ENCODE measurements at places on chromosomes 16 and 17. TPM values are rescaled to one million over a fixed set of nuclear protein-coding genes. Genes with fewer than 3 reads are reported as not detected.

DNA sequence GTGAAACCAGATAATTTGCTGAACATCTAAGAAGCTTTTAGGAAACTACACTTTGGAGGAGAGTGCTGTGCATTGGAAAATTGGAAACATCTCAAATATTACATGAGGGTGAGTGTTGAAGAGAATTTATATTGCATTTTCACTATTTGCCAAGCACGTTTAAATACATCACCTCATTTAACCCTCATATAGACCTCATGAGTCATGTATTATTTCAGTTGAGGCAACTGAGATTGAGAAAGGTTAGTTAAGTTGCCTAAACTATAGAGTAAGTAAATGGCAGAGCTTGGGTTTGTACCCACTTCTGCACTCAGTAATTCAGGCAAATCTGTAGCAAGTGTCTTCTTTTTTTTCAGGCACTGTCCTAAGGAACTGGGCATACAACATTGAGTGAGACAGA is 3.7 kb upstream of the NLK start:
- no peaks in the 10 kb centered on the region for H3K36me3 ChIP-seq
- no peak overlapping the region for H3K27ac ChIP-seq
- H3K4me1 ChIP-seq, result peaks cover 9% of the 10 kb centered on the region
- no peak for DNase-seq
- H3K27me3 ChIP-seq, result no peaks in the 10 kb centered on the region

DNA sequence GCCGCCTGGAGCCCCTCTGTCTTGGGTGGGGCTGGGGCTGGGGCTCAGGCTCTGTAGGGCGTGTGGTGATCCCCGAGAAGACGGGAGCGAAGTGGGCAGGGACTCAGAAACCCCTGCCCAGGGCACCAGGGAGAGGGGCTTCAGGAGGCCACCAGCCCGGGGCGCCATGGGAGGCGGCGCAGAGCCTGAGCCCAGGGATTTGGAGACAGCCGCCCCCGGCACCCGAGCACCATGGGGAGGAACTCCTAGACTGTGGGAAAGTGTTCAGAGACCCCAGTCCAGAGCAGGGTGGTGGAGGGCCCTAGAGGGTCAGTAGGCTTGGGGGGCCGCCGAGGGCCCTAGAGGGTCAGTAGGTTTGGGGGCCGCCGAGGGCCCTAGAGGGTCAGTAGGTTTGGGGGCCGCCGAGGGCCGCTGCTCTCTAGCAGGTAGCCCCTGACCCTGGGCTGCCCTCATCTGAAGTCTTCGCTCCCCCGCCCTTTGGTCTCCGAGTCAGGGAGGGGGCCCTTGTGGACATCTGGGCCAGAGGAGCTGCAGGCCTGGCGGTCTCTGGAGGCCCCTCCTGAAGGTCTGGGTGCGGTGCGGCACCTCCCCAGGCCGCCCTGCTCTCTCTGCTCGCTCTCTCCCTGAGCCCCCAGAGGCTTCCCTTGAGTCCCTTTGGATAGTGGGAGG is 734 bp downstream of the ARHGDIG start:
- no peak for DNase-seq
- H3K36me3 ChIP-seq, result no peaks in the 10 kb centered on the region
- H3K27ac ChIP-seq, result no peak overlapping the region
- H3K27me3 ChIP-seq, result peaks cover 11% of the 10 kb centered on the region
- H3K4me3 ChIP-seq, result peak overlapping the region; percentile 61

GRCh38 chr17:8365143-8365542 is 11.4 kb downstream of the KRABD2 start:
- DNase-seq, result no peak
- H3K4me1 ChIP-seq, result no peaks in the 10 kb centered on the region
- H3K36me3 ChIP-seq, result peaks cover 20% of the 10 kb centered on the region

DNA sequence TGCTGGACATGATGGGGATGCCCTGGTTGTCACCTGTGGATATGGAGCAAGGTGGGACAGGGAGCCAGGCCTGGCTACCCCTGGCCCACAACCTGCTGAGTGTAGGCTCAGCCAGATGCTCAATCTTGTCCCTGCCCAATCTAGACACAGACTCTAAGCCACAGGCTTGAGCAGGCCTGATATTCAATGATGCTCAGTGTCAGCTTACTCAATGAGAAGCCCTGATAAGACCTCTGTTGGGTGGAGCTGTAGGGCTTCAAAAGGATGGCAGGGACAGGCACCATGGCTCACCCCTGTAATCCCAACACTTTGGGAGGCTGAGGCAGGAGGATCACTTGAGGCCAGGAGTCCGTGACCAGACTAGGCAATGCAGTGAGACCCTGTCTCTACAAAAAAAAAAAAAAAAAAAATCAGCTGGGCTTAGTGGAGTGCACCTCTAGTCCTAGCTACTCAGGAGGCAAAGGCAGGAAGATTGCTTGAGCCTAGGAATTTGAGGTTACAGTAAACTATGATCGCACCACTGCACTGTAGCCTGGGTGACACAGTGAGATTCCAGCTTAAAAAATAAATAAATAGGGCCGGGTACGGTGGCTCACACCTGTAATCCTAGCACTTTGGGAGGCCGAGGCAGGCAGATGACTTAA is 3.4 kb downstream of the LCAT start:
- H3K27me3 ChIP-seq, result no peaks in the 10 kb centered on the region
- H3K4me3 ChIP-seq, result no peak overlapping the region
- H3K4me1 ChIP-seq, result peaks cover 18% of the 10 kb centered on the region
- H3K36me3 ChIP-seq, result peaks cover 47% of the 10 kb centered on the region
- no peak overlapping the region for H3K27ac ChIP-seq
- DNase-seq, result no peak

- H3K4me1 ChIP-seq, result no peaks in the 10 kb centered on the region
- DNase-seq, result no peak
- H3K27ac ChIP-seq, result no peak within 1 kb of the TSS
- H3K36me3 ChIP-seq, result no peaks in the 10 kb centered on the region
- peaks cover 8% of the 10 kb centered on the region for H3K27me3 ChIP-seq
Observed at GRCh38 chr17:66963909-66964771, at the start of gene CACNG4. Gene CACNG4, plus strand, starts transcription at chr17:66964707. Its CDS starts 205 bp downstream, at chr17:66964912.

DNA sequence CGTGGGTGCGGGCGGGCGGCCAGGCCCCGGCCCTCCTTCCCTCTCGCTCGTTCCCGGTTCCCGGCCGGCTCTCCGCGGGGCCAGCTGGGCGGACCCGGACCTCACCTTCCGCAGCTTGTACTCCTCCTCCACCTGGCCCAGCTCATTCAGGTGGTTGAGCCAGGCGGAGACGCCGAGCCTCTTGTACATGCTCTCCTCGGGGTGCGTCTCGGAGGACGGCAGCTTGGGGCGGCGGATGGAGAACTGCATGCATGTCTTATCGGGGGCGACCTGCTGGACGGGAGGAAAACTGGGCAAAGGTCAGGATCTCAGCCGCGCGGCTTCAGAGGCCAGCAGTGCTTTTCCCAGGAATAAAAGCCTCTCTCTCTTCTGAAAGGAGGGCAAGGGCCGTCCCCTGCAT is 85.4 kb downstream of the TBC1D16 start:
- DNase-seq, result no peak
- no peak overlapping the region for H3K27ac ChIP-seq
- H3K27me3 ChIP-seq, result no peaks in the 10 kb centered on the region
- no peak overlapping the region for H3K4me3 ChIP-seq
- peaks cover 43% of the 10 kb centered on the region for H3K36me3 ChIP-seq

DNA sequence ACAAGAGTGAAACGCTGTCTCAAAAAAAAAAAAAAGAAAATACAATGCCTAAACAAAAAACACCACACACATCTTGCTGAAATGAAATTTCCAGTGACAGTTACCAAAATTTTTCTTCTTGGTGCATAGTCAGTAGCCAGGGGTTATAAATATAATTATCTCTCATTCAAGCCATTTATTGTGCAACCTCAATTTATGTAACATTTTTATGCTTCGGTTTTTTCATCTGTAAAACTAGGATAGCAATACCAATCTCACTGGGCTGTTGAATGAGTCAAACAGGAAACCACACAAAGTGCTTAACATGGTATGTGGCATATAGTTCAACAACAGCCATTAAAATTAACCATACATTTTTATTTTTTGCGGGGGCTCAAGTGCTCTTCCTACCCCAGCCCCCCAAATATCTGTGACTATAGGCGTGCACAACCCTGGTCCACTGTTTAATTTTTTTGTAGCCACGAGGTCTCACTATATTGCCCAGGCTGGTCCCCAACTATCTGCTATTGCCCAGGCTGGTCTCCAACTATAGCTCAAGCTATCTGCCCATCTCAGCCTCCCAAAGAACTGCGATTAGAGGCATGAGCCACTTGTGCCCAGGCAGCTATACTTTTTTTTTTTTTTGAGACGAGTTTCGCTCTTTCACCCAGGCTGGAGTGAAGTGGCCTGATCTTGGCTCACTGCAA is 2.6 kb downstream of the COG4 start:
- H3K27ac ChIP-seq, result no peak overlapping the region
- H3K36me3 ChIP-seq, result peaks cover 16% of the 10 kb centered on the region

GRCh38 chr17:78104540-78104941 is 24.0 kb downstream of the TMC6 start:
- DNase-seq, result no peak
- H3K4me1 ChIP-seq, result no peaks in the 10 kb centered on the region
- H3K36me3 ChIP-seq, result peaks cover 55% of the 10 kb centered on the region
- H3K27ac ChIP-seq, result no peak overlapping the region
- no peaks in the 10 kb centered on the region for H3K27me3 ChIP-seq

DNA sequence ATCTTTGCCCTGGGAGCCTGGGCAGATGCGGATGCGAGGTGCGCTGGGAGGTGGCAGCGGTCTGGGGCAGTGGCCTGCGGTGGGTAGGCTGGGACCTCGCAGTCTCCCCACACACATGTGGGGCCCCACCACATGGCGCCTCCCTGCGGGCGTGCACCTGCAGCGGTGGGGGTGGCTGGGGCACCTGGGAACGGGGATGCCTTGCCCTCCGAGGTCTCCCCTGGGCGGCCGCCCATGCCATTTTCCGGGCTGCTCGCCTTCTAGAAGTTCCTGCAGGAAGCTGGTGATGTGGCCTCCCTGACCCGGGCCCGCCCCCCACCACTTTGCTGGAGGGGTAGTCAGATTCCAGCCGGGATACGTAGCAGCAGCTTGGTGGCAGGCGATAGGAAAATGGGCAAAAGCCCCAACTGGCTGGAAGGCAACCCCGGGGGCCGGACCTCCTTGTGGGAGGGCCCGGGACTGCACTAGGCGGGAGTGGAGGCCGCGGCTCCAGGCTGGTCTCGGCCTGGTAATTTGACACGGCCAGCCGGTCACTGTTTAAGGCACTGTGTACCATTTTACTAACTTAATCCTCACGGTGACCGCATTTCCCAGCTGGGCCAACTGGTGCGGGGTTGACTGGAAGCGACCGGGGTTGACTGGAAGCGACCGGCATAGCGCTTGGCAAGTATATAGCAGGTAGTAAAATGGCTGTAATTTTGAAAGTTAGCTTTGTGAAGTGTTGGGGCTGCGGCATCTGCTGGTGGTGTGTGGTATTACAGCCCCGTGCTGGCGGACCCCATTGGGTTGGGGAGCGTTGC is 38.5 kb downstream of the IGF2BP1 start:
- no peak overlapping the region for H3K4me3 ChIP-seq
- no peaks in the 10 kb centered on the region for H3K36me3 ChIP-seq
- no peaks in the 10 kb centered on the region for H3K4me1 ChIP-seq
- H3K27me3 ChIP-seq, result no peaks in the 10 kb centered on the region

- no peaks in the 10 kb centered on the region for H3K36me3 ChIP-seq
- no peak overlapping the region for H3K4me3 ChIP-seq
- DNase-seq, result no peak
- H3K27me3 ChIP-seq, result no peaks in the 10 kb centered on the region
- peak overlapping the region; percentile 86 for H3K27ac ChIP-seq
Observed at GRCh38 chr17:28369684-28370034, 448 bp downstream of the VTN start.

DNA sequence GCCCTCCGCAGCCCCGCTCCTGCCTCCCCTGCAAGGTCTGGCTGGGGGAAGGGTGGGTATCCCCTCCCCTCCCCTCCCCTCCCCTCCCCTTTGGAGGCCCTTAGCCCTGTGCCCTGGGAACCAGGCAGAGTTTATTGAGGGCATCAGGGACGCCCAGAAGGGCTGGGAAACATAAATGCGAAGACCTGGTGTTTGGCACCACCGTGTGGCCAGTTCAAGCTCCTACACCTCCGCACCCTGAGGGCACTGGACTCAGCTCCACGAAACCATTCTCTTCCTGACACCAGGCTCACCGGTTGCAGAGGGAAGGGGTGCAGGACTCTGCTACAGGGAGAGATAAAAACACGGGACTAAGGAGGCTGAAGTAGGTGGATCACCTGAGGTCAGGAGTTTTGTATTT is 1.0 kb upstream of the AIPL1 start:
- no peaks in the 10 kb centered on the region for H3K36me3 ChIP-seq
- H3K4me1 ChIP-seq, result no peaks in the 10 kb centered on the region
- H3K27me3 ChIP-seq, result no peaks in the 10 kb centered on the region
- H3K4me3 ChIP-seq, result no peak overlapping the region

DNA sequence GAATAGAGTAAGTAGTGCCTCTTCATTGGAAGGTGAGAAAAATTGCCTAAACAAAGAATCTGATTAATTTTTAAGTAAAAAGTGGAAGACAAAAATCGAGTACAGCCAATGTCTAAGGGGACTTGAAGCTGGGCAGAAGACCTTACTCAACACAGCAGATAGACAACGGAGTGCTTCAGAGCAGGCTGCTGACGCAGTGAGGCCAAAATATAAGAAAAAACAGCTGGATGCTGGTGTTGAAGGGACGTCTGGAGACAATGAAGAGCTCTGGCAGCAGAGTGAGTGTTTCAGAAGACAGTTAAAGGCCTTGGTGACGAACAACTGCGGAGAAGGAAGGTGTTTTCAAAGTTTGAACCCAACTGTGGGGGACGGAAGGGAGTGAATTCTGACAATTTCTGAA is 169.8 kb downstream of the MRTFB start:
- DNase-seq, result no peak
- peak overlapping the region; percentile 46 for H3K27ac ChIP-seq
- no peaks in the 10 kb centered on the region for H3K27me3 ChIP-seq
- H3K4me3 ChIP-seq, result no peak overlapping the region
- peaks cover 22% of the 10 kb centered on the region for H3K4me1 ChIP-seq

DNA sequence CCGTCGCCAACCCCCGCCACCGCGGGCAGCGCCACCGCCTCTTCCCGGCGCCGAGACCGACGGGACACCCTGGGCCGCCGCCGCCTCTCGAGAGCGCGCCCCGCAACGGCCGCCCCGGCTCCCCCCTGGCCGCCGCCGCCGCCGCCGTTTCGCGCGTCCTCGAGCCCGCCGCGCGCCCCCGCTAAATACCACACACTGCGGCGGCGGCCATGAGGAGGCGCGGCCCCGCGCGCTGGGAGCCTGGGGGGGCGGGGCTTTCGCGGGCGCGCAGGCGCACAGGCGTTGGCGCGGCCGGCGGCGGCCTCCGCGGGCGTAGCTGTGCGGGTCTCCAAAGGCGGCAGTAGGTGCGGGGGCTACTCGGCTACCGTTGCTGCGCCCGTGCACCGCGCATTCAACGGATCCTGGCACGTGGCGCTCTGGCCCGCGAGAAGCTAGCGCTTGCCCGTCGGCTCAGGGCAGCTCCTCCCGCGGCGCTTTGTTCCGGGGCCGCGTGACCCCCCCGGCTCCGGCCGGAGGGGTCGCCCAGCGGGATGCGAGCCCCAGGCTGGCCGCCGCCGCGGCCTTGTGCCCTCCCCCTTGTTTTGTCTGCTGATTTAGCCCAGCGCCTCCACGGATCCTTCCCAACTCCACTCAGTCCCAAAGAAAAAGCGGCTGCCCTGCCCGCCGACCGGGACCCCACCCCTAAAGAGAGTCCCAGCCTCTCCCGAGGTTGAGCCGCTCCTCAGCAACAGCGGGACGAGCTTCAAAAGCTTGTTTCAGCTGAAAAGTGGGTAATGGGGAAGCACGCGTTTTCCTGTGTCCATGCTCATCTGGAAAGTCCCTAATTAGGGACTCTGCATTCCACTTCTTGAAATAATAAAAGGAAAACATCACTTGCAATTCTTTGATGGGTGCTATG is at the start of gene SIAH1:
Gene SIAH1, minus strand, starts transcription at position 161 of the 898 bp plus-strand sequence. CDS start 22,985 bp downstream, outside the sequence.
- H3K4me3 ChIP-seq, result peak within 1 kb of the TSS; percentile 100
- H3K27ac ChIP-seq, result peak within 1 kb of the TSS; percentile 96
- no peaks in the 10 kb centered on the region for H3K27me3 ChIP-seq
- H3K4me1 ChIP-seq, result peaks cover 9% of the 10 kb centered on the region

The KRT36 gene
- not detected for total RNA-seq

The PPY gene
- total RNA-seq, result not detected

The NPIPB13 gene
- 1.3 TPM for total RNA-seq

The PRKCB gene
- 1.2 TPM for total RNA-seq

The GGNBP2 gene
- total RNA-seq, result 26.5 TPM

All from ascending aorta (tissue), 2 donors.